ENCODE measurements at places on chromosomes 1 and 21.

DNA sequence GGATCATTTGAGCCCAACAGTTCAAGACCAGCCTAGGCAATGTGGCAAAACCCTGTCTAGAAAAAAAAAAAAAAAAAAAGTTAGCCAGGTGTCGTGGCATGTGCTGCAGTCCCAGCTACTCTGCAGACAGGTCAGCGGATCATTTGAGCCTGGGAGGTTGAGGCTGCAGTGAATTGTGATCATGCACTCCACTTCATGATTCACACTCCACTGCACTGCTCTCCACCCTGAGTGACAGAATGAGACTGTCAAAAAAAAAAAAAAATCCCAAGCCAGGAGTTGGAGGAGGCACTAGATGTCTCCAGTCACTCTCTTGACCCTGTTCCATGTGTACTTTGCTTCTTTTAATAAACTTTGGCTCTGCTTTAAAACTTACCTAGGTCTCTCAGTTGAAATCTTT is 51.0 kb upstream of the OLFM3 start:
- no peak for DNase-seq

- DNase-seq: no peak
These were observed 51.0 kb upstream of the ERRFI1 start for GRCh38 chr1:8077120-8077573.

GRCh38 chr21:43639470-43640353 is 19.6 kb downstream of the HSF2BP start:
- no peak for DNase-seq

DNA sequence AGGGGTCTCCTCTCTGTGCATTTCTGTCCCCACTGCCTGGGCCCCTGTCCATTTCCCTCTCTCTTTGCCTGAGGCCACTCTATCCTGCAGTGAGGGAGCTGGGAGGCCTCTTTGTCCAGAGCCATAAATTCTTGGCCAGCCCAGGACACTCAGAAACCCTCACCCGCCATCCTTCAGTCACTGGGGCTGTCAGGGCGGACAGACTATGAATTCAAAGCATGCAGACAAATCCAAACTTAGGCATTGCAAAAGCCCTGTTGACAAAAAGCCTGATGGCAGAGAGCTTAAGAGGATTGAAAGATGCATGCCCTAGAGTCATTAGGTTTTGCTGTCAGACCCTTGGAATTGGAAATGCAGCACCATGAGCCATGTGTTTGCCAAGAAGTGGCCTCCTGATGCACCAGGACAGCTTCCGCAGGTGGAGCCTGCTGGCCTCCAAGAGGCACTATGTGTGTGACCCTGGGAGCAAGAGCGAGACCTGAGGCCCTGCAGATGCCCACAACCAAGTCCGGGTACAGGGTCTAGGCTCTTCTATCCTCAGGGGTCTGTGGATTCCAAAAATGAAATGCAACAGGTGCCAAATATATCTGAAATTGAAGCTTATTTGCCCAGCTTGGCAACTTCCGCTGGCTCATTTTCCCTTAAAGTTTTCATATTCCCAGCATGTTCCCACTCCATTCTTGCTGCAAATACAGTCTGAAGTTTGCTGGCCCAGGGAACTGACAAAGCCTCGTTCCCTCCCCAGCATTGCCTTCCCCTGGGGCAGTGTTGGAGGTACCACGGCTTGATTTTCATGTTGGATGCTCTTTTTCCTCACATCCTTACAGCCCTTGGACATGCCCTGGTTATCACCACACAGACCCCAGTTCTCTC is 177.9 kb downstream of the PGBD5 start:
- no peak for DNase-seq

- DNase-seq: no peak
These were observed 25.2 kb downstream of the RUNX3 start for GRCh38 chr1:24904731-24905354.

DNA sequence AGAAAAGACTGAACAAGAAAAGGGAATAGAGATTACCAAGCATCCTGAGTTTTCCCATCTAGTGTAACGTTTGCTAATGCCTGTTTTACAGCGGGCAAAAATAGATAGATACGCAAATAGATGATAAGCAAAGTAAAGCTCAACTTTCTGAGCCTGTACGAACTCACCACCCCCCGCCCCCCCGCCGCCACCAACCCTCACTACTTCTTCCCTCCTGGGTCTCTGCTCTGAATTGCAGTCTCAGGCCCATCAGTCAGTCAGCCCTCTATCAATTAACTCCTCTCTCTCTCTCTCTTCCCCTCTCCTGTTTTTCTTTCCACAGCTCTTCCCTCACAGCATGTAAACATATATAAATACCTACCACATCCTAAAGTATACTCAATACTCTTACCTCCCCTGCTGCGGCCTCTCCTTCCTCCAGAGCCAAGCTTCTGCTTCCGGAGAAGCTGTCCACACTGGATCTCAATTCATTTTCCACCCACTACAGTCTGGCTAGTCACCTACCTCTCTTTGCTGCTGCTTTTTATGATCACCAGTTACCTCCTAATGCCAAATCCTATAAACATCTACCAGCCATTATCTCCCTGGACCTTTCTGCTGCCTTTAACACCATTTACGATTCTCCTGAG is 64.6 kb downstream of the CAPN2 start:
- no peak for DNase-seq

- DNase-seq: no peak
These were observed 1.7 kb downstream of the PCSK9 start for GRCh38 chr1:55040933-55041494.

GRCh38 chr21:26025536-26026512 is 144.7 kb downstream of the APP start:
- no peak for DNase-seq

GRCh38 chr21:28790335-28790734 is 202.3 kb downstream of the LTN1 start:
- no peak for DNase-seq

- no peak for DNase-seq
These were observed 16.2 kb upstream of the EIF4G3 start for GRCh38 chr1:21192871-21193270.

DNA sequence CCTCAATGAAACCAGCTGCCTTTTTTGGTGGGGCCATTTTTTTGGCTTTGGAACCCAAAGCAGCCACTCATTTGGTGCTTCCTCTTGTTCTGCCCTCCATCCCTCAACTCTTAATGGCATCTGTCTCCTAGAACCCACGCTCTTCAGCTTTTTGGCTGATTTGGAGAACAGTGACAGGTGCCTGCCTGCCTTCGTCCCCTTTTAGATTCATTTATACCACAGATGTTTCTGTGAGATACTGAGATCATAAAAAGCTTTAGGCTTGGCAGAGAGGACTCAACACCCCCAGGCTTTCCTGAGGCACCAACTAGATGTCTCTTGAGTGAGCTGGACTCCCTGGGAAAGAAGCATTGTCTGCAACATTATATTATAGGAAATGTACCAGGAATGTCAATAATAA is 20.4 kb upstream of the YTHDF2 start:
- no peak for DNase-seq

- no peak for DNase-seq
These were observed 80.5 kb upstream of the RALGPS2 start for GRCh38 chr1:178644308-178645120.

DNA sequence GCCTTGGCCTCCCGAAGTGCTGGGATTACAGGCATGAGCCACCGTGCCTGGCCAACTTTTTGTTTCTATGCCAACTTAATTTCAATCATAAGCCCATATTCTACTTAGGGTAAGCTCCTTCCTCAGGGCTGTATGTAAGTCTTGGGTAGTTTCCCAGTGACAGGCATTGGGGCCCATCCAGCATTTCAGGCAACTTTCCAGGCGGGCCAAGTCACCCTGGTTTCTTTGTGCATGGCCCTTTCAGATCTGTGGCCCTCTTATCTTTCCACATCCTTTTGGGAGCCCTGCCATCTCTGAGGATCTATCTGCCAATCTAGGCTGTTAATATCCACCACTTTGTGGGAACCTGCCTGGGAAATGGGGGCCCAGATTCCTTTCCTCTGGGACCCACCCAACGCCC is 58.7 kb downstream of the TNN start:
- no peak for DNase-seq

GRCh38 chr1:242554577-242554976 is 30.1 kb upstream of the PLD5 start:
- DNase-seq: no peak

DNA sequence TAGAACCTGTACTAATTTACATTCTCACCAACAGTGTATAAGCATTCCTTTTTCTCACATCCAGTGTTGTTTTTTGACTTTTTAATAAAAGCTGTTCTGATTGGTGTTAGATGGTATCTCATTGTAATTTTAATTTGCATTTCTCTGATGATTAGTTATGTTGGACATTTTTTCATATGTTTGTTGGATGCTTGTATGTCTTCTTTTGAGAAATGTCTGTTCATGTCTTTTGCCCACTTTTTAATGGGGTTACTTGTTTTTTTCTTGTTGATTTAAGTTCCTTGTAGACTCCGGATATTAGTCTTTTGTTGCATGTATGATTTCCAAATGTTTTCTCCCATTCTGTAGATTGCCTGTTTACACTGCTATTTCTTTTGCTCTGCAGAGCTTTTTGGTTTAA is 8.0 kb downstream of the COG2 start:
- DNase-seq: no peak

DNA sequence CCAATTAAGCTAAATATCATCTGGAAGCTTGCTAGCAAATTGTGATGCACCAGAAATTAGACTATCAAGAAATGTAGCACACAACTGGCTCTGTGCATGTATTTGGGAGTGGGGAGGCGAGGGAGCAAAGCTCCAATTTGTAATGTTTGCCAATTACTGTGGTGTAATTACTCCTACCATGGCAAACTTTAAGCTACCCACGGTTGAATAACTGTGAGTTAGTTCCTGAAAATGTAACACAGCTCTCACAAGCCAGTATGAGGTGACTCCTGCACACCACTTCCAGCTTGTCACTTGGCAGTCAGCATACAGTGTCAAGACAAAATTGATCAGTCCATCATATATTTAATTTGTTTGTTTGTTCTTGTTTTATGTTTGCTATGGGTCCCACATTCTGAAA is 141.2 kb downstream of the TM2D1 start:
- DNase-seq: no peak

DNA sequence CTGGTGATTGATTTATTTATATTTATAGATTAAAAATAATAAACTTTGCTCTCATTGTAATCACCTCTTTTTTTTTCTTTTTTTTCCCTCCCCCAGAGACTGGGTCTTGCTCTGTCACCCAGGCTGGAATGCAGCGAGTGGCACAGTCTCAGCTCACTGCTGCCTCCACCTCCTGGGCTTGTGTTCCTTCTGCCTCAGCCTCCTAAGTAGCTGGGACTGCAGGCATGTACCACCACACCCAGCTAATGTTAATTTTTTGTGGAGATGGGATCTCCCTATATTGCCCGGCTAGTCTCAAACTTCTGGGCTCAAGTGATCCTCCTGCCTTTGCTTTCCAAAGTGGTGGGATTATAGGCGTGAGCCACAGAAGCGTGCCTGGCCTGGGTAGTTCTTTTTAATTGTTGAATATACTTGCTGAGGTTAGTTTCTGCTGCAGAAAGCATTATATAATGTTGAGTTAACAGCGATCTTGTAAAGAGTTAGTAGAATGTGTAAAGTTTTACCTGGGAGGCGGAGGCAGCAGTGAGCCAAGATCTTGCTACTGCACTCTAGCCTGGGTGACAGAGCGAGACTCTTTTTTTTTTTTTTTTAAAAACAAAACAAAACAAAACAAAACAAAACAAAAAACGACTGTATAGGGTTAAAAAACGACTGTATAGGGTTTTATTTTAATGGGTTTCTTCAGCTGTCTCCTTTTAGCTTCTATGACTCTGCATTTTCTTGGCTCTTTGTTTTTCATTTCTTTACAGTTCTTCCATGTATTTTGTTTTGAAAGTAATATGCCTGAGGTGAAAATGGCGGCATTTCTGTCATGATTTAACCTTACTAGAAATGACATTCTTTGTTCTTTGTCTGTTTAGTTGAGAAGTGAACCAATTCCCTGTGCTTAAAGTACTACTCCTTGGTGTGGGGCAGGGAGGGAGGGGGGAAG is 82.7 kb downstream of the CAMTA1 start:
- DNase-seq: no peak

DNA sequence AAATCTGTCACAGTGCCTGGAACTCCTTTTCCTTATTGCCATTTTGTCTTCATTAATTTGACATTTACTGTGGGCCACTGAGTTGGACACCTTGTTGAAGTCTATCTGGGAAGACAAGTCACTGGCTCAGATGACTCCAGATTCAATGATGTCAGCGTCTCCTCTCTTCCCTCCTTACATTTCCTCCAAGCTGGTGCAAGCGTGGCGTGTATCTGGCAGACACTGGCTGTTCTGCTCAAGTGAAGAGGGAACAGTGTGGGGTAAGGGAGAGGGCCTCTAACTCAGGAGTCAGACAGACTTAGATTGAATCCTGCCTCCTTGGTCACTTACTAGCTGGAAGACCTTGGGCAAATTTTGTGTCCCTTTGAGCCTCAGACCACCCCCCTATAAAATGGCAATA is 8.7 kb upstream of the ZNF691 start:
- no peak for DNase-seq

DNA sequence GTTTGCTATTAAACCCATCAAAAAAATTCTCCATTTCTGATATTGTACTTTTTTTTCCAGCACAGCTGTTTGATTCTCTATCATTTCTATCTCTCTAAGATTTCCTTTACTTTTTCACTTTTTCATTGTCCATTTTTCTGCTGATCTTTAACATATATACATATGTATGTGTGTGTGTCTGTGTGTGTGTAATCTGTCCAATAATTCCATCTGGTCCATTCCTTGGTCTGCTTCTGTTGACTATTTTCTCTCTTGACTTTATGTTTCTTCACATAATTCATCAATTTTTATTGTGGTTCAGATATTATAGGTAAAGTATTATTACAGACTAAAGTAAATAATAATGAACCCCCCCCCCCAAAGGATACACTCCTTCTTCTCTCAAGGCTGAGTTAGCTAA is 84.2 kb downstream of the RGS7 start:
- DNase-seq: no peak

- DNase-seq: peak; percentile 27
These were observed 128.2 kb downstream of the ATG4C start for GRCh38 chr1:62912028-62912638.

DNA sequence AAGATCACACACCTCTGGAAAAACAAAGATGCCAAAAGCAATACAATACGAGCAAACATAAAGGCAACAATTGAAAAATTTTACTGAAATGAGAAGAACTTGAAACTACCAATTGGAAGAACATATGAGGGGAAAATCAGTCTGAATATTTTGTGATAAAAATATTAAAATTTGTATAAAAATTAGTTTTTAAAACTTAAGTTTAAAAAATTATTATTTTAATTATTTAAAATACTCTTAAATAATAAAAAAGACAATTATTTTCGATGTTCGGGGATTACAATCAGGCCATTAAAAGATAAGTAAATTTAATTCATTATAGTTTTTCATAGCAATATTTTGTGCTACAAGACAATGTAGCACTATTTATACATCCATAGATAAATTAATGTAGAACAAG is 1239.3 kb downstream of the AMY1C start:
- no peak for DNase-seq

- no peak for DNase-seq
These were observed 69.1 kb downstream of the OMA1 start for GRCh38 chr1:58477390-58477789.

GRCh38 chr1:154352581-154353459 is 27.5 kb downstream of the ATP8B2 start:
- DNase-seq: peak; percentile 85

DNA sequence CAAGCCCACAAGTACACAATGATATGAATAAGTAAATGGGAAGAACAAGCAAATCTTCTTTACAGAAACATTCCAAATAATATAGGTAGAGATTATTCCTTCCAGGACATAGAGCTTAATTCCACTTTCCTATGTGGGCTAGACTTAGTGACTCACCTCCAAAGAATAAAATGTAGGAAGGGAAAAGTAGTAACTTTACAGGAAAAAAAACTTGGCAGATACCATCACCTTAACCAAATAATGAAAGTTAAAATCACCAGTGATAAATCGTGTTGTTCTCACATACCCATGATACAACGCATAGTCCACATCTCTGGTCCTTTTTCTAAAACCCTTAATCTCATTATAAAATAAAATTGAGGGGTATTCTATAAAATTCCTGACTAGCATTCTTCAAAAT is 260.8 kb downstream of the SPATA17 start:
- DNase-seq: no peak

All from Kasumi-1 (cell line).